ENCODE measurements at places on chromosomes 11 and 22. TPM values are rescaled to one million over a fixed set of nuclear protein-coding genes. Genes with fewer than 3 reads are reported as not detected.

The C11orf42 gene
- total RNA-seq, result not detected

The IL18BP gene
- 2.0 TPM for total RNA-seq

The CDON gene
- 5.2 TPM for total RNA-seq

The ZNF70 gene
- 3.0 TPM for total RNA-seq

The CALCA gene
- not detected for total RNA-seq

The CYP2D6 gene
- total RNA-seq, result 0.25 TPM

The CCDC73 gene
- total RNA-seq, result not detected

The SLC22A8 gene
- total RNA-seq, result under 0.01 TPM

The CRELD2 gene
- total RNA-seq, result 180 TPM

The SLC37A2 gene
- 6.5 TPM for total RNA-seq

The TRIM21 gene
- total RNA-seq, result 21.6 TPM

The CCDC88B gene
- 1.9 TPM for total RNA-seq

The POLR2F gene
- total RNA-seq, result 34.7 TPM

The CDC42EP2 gene
- 17.2 TPM for total RNA-seq

The UPB1 gene
- not detected for total RNA-seq

The OR52N4 gene
- not detected for total RNA-seq

The ZNF280B gene
- total RNA-seq, result 1.1 TPM

The ARHGAP20 gene
- 3.6 TPM for total RNA-seq

The KRTAP5-2 gene
- not detected for total RNA-seq

The ABTB2 gene
- total RNA-seq, result 2.8 TPM

The SMIM35 gene
- not detected for total RNA-seq

The CDC42EP1 gene
- 15.1 TPM for total RNA-seq

The OR2AG2 gene
- 0.55 TPM for total RNA-seq

The SLC7A4 gene
- 0.22 TPM for total RNA-seq

The SHISAL1 gene
- total RNA-seq, result 14.9 TPM

The NECTIN1 gene
- total RNA-seq, result 3.4 TPM

The KCNJ5 gene
- total RNA-seq, result not detected

The CLCF1 gene
- total RNA-seq, result 3.9 TPM

The CFAP300 gene
- total RNA-seq, result 7.9 TPM

The MMP27 gene
- total RNA-seq, result not detected

The TUT1 gene
- total RNA-seq, result 7.0 TPM

The OR51B5 gene
- total RNA-seq, result not detected

The KCNK7 gene
- total RNA-seq, result not detected

The NARS2 gene
- total RNA-seq, result 34.7 TPM

The MUC2 gene
- not detected for total RNA-seq

The SMTNL1 gene
- total RNA-seq, result not detected

The UVRAG gene
- total RNA-seq, result 21.9 TPM

The HBE1 gene
- total RNA-seq, result not detected

The OR2D2 gene
- total RNA-seq, result 1.5 TPM

The SOX6 gene
- 0.62 TPM for total RNA-seq

The GNG3 gene
- not detected for total RNA-seq

The SMIM38 gene
- 0.11 TPM for total RNA-seq

The MRGPRX3 gene
- not detected for total RNA-seq

The EMID1 gene
- total RNA-seq, result not detected

The RNF169 gene
- 38.6 TPM for total RNA-seq
